Testis (tissue), 5 donors: ENCODE measurements at places on chromosomes 1 and 21. TPM values are rescaled to one million over a fixed set of nuclear protein-coding genes. Genes with fewer than 3 reads are reported as not detected.

DNA sequence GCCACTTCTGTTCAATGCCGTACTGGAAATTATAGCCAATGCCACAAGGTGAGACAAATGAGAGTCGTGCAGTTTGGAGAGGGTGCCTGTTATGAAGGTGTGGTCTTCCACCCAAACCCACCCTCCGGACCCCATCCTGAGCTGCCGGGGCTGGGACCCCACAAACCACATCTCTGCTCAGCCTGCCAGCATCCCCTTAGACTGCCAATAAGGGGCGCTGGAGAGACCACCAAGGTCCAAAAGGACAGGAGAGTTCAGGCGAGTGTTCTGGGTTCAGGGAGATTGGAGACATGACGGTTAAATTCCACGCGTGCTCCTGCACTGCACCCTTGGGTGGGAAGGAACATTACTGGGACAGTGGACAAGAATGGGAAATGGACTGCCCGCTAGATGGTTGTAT is 48.7 kb upstream of the COL18A1 start:
- no peak for DNase-seq

DNA sequence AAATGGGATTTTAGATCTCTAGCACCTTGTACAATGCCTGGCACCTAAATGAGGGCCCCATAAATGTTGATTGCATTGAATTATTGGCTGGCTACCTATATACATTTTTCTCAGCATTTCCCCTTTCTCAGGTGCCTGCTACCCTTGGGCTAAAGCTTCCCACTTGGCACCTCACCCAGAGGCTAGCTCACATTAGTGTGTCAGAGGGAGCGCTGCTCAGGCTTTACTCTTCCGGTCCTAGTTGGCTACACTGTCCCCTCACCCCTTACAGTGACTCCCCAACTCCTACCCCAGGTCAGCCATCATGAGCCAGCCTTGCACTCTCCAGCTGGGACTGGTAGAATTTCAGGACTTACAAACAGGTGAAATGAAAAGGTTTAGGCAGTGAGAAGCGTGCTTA is 9.5 kb downstream of the TRAF5 start:
- no peak for DNase-seq

DNA sequence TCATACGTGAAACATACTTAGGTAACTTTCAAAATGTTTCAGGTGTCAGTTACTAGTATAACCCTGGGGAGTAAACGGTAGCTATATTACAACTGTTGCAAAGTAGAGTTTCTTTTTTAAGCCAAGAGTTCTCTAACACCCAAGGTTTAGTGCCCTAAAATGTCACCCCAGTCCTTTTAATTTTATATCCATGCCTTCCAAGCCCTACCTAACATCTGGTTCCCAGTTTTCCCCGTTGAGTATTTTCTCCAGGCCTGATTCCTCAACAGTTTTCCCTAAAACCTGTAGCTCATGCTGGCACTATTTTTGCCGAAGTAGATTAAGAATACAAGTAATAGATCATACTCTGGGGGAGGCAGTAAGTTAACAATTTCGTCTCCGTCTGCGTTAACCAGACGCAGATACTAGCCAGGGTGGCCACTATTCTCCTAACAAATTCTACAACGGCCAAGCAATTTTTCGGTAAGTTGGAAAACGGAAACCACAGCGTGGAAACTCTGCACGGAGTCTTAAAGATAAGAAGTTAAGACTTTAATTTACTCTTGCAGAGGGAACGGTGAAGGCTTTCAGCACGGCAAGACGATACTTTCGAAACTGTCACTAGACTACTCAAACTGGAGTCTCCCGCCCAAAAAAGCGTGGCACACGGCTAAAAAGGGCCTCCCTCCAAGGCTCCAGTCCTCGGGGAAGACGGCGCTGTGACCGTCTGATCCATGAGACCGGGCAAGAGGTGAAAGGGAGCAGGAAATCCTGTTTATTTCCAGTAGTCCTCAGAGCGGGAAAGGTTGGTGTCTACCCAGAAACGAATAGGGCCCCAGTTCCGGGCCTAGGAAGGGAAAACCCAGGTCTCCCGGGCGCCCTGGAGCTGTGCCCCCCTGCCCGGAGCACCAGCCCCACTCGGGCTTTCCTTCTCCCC is 945 bp downstream of the SRSF4 start:
- no peak for DNase-seq

AADACL4 gene
- not detected for total RNA-seq

DNA sequence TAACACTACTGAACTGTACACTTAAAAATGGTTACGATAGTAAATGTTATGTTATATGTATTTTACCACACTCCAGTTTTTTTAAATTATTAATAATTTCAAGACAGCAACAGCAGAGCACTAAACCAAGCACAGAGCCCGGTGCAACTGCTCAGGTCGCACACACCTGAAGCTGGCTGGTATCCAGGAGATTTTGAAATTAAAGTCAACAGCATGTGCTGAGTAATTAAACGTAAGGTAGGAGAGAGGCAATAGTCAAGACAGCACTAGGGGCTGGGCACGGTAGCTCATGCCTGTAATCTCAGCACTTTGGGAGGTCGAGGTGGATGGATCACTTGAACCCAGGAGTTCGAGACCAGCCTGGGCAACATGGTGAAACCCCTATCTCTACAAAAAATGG is 35.1 kb upstream of the SLC30A10 start:
- no peak for DNase-seq

GRCh38 chr1:230979952-230980351 is 1.1 kb downstream of the ARV1 start:
- no peak for DNase-seq

DNA sequence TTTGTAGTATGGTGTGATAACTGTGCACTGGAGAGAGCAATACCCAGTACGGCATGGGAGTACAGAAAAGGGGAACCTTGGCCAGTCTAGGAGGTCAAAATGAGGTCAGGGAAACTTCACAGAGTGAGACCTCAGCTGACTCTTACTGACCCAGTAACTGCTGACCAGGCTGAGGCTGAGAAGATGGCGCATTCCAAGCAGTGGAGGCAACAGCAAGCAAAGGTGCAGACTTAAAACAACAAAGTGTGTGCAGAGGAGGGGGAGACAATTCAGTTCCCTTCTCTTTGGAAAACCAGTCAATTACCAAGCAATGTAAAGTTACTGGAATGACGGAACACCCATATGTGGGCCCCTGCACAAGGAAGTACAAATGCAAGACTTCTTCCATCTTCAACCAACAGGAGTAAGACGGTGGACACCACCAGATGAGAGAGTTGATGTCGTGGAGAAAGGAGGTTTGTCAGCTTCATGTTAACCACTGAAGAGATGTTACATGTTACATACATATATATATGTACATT is 54.6 kb upstream of the PRDX6 start:
- DNase-seq, result no peak

DNA sequence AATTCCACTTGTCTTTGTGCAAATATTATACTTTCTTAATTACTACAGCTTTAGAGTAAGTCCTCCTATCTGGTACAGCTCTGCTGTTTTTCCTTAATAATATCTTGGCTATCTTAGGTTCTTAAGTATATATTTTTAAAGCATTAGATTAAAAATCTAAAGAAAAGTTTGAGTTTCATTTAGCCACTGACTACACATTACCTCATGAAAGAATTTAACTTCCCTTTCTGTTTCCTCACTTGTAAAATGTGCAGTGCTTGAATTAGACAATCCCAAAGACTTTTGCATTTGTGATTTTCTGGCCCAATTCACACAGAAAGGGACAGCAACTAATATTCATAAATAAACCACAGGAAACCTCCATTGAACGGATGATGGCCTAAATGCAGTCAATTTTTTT is 126.4 kb upstream of the SAMSN1 start:
- no peak for DNase-seq

GRCh38 chr1:22607154-22607553 is 29.3 kb upstream of the C1QA start:
- DNase-seq, result no peak

- no peak for DNase-seq
These were observed 829 bp upstream of the HES2 start for GRCh38 chr1:6420454-6421042.

KRTAP21-2 gene
- total RNA-seq, result not detected

GRCh38 chr21:31030367-31031106 is 7.7 kb downstream of the KRTAP19-8 start:
- no peak for DNase-seq

LRRC71 gene
- total RNA-seq, result 23.1 TPM

GRCh38 chr1:156154317-156154749 is 948 bp downstream of the SEMA4A start:
- DNase-seq, result no peak

GRCh38 chr1:3103967-3104677 is 35.1 kb downstream of the PRDM16 start:
- no peak for DNase-seq

FAM229A gene
- 103 TPM for total RNA-seq

PLEKHA6 gene
- 14.7 TPM for total RNA-seq

DNA sequence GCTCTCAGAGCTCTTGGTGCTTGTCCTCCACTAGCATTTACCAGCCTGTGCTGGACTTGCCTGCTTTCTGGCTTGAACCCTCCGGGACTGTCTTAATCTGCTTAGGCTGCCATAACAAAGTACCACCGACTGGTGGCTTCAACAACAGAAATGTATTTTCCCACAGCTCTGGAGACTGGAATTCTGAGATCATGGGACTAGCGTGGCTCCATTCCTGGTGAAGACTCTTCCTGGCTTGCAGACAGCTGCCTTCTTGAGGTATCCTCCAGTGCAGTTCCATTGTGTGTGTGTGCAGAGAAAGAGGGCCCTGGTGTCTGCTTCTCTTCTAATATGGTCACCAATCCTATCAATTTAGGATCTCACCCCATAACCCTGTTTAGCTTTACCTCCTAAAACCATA is 22.0 kb upstream of the RCAN1 start:
- DNase-seq, result no peak

GRCh38 chr1:203101813-203102634 is 16.2 kb upstream of the MYOG start:
- DNase-seq, result no peak

DNA sequence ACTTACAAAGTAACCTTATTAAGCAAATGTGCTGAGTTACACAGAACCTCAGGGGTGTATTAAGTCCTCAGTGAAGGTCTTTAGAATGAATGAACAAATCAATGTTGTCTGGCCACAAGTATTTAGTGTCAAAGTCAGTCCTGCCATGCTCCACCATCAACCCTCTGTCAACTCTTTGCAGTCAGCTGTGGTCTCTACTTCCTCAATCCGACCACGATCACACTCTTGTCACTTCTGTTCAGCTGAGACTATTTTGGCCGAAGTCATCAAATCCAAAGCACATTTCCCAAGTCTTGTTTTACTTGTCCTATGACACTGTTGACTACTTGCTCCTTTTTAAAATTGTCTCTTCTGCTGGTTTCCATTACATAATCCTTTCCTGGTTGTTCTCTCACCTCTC is 173.5 kb downstream of the ST6GALNAC5 start:
- no peak for DNase-seq

TP73 gene
- 1.3 TPM for total RNA-seq

GRCh38 chr1:143611159-143611558 is 360.6 kb downstream of the FAM72C start:
- no peak for DNase-seq

GRCh38 chr1:119245881-119246280 is 105.4 kb upstream of the WARS2 start:
- DNase-seq, result no peak

RNU1-4 gene
- under 0.01 TPM for total RNA-seq

AKT3 gene
- 61.8 TPM for total RNA-seq

- DNase-seq, result no peak
These were observed 54.9 kb upstream of the RUNX3 start for GRCh38 chr1:24984800-24985522.

WNT4 gene
- total RNA-seq, result 0.74 TPM

RAD54L gene
- total RNA-seq, result 31.4 TPM

GRCh38 chr21:39313042-39313570 is 326 bp downstream of the BRWD1 start:
- DNase-seq, result peak; percentile 37

GPR37L1 gene
- 0.56 TPM for total RNA-seq

DNA sequence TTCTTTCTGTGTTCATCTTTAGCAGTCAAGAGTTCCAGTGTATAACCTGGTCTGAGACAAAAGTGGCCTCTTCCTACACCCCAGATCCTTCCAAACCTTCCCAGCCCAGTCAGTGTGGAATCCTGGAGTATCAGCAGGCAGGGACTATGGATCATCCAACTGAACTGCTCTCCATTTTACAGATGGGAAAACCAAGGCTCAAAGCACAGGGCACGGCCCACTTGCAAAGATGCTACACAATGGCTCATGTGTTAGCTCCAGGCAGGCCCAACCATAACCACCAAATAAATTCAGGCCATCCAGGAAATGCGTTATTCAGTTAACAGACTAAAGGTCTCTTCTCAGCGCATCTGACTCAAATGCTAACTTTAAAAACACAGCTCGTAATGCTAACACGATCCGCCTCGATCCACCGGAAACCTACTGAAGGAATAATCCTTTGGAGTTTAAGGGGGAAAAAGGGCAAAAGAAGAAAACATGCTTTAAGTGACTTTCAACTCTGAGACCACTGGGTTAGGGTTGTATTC is 7.1 kb downstream of the GLIS1 start:
- DNase-seq, result no peak

- DNase-seq, result peak; percentile 89
These were observed at the start of gene KLHL21 for GRCh38 chr1:6602669-6603237. Gene KLHL21 (minus strand): TSS chr1:6602869. CDS start chr1:6602817, 52 bp downstream.

GRCh38 chr21:42424914-42425541 is 21.3 kb downstream of the UBASH3A start:
- no peak for DNase-seq

GJA5 gene
- 1.2 TPM for total RNA-seq

- no peak for DNase-seq
These were observed 522 bp downstream of the LRP8 start for GRCh38 chr1:53327182-53327913.

GRCh38 chr21:41927727-41928409 is 25.9 kb downstream of the C2CD2 start:
- DNase-seq, result no peak

GRCh38 chr1:11842154-11843041 is 5.2 kb downstream of the NPPA start:
- peak; percentile 50 for DNase-seq

TAS1R1 gene
- total RNA-seq, result 5.3 TPM

- no peak for DNase-seq
These were observed 15.7 kb downstream of the RCC2 start for GRCh38 chr1:17423781-17424245.

- DNase-seq, result no peak
These were observed 2.9 kb upstream of the TSPAN2 start for GRCh38 chr1:115092175-115092574.
